ENCODE measurements at places on chromosomes 4 and X.

DNA sequence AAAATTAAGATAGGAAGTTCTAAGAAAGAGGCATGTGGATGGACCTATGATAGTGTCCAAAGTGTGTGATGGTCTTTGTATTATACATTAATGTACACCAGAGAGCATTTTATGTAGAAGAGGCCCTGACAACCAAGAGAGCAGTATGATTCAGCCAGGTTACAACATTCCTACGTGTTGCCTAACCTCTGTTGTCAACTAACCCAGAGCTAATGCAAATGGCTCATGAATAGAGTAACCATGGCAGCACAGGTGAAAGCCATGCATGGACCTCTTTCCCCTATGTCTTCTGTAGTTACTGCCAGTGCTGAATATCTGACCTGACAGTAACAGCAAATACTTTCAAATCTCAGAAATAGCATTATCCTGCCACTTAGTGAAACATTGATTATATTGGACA is 255.6 kb downstream of the NDST4 start:
- no peak for DNase-seq

DNA sequence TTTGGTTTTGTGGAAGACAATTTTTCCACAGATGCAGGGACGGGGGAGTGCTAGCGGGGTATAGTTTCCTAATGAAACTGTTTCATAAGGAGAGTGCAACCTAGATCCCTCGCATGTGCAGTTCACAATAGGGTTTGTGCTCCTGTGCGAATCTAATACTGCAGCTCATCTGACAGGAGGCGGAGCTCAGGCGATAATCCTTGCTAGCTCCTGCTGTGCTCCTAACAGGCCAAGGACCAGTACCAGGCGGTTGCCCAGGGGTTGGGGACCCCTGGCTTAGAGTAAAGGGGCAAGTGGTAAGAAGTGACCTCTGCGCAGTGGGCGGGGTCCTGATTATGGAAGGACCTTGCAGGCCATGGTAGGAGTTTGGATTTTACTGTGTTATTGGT is 3.8 kb downstream of the SCML1 start:
- no peak for DNase-seq

DNA sequence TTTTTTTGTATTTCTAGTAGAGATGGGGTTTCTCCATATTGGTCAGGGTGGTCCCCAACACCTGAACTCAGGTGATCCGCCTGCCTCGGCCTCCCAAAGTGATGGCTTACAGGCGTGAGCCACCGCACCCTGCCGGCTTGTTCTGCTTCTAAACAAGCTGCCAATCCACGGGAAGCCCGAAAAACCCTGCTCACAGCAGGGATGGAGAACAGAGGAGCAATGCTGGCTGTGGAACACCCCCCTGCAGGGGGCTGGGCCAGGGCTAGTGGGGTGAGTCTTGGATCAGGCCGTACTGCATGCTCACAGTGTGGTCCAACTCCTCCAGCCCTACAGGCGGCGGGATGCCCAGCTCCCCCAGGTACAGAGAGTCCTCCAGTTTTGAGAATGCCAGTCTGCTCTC is 38.1 kb upstream of the ARHGAP6 start:
- DNase-seq = no peak

DNA sequence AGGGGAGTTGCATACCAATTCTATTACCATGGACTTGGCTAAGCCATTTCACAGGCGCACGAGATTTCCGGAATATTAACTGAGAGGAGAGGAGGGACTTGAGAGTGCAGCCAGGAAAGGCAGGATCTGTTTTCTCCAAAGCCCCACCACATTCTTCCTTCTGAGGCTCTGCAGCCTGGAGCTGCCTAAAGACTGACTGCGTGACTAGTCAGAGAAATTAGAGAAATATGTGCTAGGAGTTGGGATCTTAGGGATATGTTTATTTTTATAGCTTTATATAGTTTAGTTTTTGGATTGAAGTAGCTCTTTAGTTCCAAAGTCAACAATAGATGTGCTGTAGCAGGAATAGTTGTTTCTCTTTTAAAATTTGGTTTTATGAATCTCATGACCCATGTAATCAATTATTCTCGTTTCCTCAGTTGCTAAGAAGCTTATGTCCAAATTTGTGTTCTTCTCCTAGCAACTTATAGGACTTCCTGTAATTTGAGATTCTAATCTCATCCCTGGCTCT is 300.1 kb upstream of the DDX53 start:
- DNase-seq = no peak

DNA sequence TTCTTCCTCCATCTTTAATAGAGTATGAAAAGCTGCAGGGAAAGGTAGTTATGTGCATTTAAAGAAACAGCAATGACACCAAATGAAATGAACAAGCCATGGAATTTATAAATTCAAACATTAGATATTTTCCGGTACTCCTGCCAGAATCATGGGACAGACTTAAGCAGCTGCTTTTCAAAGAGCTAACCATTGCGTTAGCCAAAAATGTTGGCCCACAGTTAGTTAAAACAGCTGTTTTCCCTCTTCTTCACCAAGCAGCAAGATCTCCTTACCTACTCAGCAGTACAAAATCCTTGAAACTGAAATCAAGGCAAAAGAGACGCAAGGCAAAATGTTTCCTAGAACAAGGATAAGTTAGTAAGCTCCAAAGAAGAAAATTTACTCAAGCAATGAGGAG is 64.0 kb downstream of the MANBA start:
- no peak for DNase-seq
